ENCODE measurements at places on chromosomes 16 and 17.

DNA sequence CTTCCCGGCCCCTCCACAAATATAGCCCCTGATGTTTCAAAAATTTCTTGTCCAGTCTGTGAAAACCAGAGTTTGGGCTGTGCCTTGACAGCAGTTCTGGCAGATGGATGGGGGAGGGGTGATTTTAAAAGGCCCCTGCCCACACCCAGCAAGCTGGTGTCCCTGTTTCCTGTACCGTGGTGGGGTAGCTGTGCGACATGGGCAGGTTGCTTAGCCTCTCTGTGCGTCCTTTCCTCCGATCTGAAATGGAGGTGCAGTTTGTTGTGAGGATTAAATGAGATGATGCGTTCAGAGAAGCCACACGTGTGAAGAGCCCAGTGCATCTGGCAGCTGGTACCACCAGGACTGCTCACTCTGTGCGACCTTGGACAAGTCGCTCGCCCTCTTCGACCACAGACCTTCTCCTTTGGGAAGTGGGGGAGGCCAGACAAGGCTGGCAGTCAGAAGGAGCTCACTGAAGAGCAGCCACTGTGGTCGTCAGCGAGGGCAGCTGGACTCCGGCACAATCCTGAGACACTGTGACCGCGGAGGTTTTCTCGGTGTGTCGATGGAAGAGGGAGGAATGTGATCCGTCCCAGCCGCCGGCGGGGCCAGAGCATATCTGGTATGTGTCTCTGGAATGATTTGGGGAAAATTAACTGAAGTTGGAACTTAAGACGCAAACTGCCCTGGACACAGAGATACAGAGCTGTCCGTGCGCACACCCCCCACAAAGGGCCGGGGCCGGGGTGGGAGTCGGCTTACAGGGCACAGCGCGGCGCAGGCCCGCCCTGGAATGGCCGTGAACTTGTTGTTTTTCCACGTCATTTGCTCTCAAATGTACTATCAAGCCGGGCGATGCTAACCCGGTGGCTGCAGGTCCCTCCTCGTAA is 721 bp upstream of the WFIKKN2 start:
- no peak for DNase-seq

- DNase-seq: no peak
Measured at GRCh38 chr17:51590071-51590656, 329.8 kb downstream of the UTP18 start.

- DNase-seq: no peak
Measured at GRCh38 chr16:57083485-57084126, 8.8 kb upstream of the CPNE2 start.

GRCh38 chr17:28712032-28712704 is 480 bp upstream of the PROCA1 start:
- peak; percentile 43 for DNase-seq

- no peak for DNase-seq
Measured at GRCh38 chr16:23710504-23710903, 2.5 kb downstream of the ERN2 start.

- no peak for DNase-seq
Measured at GRCh38 chr17:66813296-66813695, 21.6 kb upstream of the CACNG5 start.

GRCh38 chr16:9392956-9393355 is 301.5 kb downstream of the HAPSTR1 start:
- no peak for DNase-seq

DNA sequence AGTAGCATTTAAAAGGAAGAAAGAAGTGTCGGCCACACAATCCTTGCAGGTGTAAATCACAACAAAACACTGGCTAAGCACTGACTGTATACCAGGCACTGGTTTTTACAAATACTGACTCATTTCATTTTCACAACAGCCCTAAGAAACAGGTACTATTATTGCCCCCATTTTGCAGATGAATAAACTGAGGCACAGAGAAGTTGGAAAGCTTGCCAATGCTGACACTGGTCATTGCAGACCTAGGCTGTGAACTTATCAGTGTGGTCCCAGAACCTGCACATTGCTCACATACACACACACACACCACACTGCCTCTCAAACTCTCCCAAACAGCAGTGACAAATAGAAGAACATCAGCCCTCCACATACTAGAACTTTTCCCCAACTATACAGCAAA is 37.6 kb downstream of the CDYL2 start:
- DNase-seq: no peak

DNA sequence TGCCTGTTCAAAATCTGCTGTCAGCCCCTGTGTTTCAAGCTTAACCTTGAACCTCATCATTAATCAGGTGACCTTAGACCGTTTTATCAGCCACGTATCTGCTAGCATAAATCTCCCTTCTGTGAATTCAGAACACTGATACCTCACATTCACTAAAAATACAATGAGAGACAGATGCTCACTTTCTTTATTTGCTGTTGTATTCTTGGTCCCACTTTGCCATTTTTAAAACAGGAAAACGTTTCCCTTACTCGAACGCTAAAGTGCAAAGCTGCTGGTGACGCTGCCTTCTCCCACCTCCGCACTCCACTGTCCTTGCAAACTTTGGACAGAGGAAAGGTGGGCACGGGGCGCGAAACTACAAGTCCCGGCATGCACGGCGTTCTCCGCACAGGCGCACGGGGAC is 220 bp upstream of the ARHGAP44 start:
- DNase-seq: no peak

GRCh38 chr16:82653550-82654511 is 27.1 kb downstream of the CDH13 start:
- DNase-seq: peak; percentile 14

- no peak for DNase-seq
Measured at GRCh38 chr17:56389356-56389755, 204.1 kb upstream of the NOG start.

DNA sequence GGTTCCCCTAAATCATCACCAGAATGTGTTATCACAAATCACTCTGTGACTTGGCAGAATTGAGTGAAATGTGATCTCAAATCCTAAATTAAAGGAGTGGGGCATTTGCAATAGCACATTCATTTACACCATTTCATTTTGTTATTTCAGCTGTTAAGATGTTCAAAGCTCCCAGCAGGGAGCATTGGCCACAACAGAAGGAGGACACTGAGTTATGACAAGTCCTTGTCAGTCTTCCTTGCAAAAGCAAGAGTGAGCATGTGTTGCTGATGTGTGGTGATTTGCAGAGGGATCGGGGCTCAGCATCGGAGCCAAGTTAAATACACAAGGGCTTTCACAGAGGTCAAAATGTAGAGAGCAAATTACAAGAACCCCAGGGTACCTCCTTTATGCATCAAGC is 372.2 kb upstream of the CDH5 start:
- no peak for DNase-seq

- DNase-seq: no peak
Measured at GRCh38 chr16:9159839-9160550, 68.6 kb downstream of the HAPSTR1 start.

DNA sequence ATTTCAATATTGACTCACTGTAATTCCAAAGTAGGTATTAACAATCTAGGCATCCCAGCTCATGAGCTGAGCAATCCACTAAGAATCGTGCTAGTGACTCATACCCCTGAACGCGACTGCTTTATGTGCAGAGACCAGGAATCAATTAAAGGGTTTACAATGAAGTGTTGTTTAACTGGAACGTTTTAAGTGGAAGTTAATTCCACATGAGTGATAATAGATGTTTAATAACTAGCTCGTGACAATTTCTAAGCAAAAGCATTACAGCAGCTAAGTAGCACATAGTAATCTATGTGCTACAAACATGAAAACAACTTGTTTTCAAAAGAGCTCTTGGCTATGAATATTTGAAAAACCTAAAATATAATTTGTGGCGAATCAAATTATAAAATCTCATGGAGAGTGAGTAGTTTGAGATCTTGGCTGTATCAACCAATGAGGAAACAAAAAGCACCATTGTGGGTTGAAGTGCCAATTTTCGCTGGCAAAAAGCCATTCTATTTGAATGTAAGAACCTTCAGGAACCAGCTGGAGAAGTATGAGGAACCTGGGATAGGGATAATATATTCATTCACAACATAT is 9.4 kb downstream of the GJC1 start:
- no peak for DNase-seq

DNA sequence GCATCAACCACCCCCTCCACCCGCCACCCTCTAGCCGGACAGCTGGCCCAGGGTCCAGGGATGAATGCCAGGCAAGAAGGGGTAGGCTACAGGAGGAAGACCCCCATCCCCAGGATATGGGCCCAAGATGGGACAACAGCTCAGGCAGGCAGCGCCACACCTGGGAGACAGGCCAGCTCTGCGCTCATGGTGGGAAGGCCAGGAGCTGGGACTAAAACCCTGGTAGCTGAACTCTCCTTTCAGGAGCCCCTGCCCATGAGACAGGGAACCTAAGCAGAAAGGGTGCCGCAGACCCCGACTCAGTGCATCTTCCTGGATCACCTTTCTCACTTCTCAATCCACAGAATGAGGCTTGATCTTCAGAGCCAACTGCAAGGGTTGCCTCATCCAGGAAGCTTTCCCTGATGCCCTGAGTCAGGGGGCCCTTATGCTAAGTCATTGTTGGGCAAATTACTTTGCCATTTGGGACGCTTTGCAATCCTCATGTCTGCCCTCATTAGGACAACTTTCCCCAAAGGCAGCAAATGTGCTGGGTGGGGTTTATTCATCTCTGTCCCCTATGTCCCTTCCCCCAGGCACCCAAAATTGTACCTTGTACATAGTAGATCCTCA is 9.0 kb downstream of the ZDHHC1 start:
- no peak for DNase-seq

DNA sequence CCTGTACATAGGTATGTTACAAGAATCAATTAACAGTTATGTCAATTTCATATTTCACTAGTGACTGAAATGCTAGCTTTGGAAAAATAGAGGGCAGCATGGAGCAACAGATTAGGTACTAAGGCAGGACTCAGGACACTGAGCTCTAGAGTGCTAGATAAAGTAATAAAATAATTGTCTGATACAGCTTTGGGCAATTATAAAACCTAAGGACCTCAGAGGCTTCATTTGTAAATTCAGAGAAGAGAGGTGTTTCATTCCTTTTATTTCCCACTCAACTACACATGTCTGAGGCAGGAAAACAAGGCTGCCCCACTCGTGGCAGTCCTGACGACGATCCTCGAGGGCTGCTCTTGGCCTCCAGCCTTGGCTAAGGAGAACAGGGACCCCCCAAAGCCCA is 81.5 kb downstream of the CA4 start:
- DNase-seq: no peak

- DNase-seq: no peak
Measured at GRCh38 chr16:72857834-72858664, 189.9 kb downstream of the ZFHX3 start.

DNA sequence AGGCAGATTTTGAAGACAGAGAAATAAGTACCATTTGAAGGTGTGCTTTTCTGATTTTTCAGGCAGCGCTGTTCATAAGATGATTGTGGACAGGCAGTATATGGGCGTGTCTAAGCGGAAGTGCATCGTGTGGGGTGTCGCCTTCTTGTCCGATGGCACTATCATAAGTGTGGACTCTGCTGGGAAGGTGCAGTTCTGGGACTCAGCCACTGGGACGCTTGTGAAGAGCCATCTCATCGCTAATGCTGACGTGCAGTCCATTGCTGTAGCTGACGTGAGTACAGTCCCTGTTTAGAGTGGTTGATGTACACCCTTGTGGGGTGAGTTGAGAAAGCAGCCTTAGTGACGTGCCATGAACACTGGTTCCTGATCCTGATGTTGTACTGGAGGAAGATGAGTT is 10.7 kb downstream of the UTP4 start:
- DNase-seq: no peak

- DNase-seq: no peak
Measured at GRCh38 chr17:75440738-75441448, 15.5 kb upstream of the TMEM94 start.

GRCh38 chr16:71555230-71555891 is 21.5 kb downstream of the TAT start:
- DNase-seq: no peak

GRCh38 chr17:41977991-41978390 is 11.4 kb downstream of the CNP start:
- DNase-seq: no peak

- no peak for DNase-seq
Measured at GRCh38 chr16:64539811-64540371, 582.0 kb downstream of the CDH11 start.

- no peak for DNase-seq
Measured at GRCh38 chr16:49277766-49278566, 3.7 kb downstream of the CBLN1 start.

DNA sequence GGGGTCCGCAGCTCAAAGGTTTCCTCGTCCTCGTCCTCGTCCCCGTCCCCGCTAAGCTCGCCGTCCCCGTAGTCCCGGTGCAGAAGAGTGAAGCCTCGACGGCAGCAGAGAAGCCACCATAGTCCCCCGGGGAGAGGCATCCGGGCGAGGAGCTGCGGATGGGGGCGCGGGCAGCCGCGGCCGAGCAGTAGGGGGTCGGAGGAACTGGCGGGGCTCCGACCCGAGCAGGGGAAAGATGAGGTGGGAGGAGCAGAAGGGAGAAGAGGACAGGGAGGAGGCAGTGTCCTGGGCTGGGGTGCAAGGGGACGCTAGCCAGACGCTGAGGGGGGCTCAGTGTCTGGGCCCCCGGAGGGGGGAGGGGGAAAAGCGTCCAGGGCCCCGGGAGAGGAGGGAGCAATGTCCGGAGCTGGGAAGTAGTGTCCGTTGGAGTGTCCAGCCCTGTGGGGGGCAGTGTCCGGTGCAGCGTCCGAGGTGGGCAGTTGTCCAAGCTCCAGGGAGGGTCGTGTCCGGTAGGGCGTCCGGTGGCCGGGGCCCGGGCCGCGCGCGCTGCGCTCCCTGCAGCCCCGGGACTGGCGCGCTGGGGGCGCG is at the start of gene PLEKHH3:
TSS of gene PLEKHH3 (minus strand) at position 571 of the 588 bp plus-strand sequence. CDS start at position 140, 431 bp downstream.
- no peak for DNase-seq

GRCh38 chr17:16288860-16289571 is 64.3 kb downstream of the CENPV start:
- no peak for DNase-seq

DNA sequence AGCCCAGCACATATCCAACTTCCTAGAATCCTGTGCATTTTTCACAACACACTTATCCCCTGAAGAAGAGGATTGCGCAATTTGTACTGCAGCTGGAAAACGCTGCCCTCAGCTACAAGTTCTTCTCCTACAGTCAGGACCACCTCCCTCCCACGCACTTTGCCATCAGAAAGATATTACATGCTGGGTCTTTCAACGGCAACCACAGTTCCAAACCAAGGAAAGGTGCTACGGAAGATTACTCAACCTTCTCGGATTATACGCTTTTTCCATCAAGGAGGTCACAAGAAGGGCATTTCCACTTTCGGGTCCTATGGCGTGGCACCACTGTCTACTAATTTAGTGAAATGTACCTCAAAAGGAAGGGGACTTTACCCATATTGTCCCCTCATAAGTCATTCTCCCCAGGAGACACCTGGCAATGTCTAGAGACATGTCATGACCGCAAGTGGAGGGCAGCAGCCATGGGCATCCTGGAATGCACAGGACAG is 35.2 kb downstream of the USP7 start:
- DNase-seq: no peak

DNA sequence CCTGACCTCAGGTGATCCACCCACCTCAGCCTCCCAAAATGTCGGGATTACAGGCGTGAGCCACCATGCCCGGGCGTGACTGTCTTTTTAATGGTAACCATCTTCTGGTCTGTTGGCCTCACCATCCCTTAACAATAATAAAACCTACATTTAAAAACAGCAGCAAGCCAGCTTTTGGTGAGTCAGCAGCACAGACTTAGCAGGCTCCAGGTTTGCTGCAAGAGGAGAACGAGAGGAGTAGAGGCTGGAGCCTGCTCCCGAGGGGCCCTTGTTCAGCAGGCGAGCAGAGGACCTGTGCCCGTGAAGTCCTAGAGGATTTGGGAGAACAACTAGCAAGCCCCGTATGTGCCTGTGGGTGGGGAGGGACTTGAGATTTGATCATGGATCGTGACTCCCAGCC is 35.7 kb downstream of the MYH13 start:
- no peak for DNase-seq
